ENCODE measurements at places on chromosomes 3 and 15.

DNA sequence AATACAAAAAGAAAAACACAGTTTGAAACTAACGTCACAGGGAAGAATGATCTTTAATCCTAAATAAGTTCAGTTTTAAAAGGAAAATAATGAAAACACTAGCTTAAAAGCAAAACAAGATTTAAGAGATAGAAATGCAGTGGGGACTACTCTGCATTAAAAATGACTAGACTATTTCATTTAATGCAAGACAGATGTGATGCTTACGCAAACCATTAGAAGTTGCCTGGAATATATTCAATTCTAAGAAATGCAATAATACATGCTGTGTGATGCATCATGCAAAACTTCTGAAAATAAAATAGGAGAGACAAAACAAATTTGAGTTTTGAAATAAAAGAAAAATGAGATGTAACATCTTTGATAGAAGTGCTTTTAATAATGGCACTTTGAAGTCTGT, 97.6 kb upstream of the STRIT1 start:
- DNase-seq = no peak

GRCh38 chr15:53110999-53111398, 320.9 kb upstream of the ONECUT1 start:
- no peak for DNase-seq

DNA sequence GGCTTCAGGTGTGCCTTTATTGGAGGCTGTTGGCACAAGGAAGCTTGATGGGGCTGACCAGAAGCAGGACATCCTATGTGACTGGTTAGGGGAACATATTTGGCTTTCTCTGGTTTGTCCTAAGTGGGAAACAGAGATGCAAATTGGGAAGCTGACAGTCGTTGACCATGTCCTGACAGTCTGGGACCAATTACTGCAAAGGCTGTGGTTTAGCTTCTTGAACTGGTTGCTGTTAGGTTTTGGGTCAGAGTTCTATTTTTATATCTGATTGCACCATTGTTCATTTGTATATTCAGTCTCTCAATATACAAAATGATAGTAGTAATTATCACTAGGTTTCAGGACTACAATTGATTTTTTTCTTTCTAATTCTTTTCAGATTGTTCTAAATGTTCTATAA, 36.8 kb downstream of the SNTN start:
- no peak for DNase-seq

- DNase-seq = no peak
Observed at GRCh38 chr3:117728226-117728625, 1018.6 kb downstream of the TUSC7 start.

- no peak for DNase-seq
Observed at GRCh38 chr3:46266598-46266997, 24.3 kb downstream of the CCR3 start.

DNA sequence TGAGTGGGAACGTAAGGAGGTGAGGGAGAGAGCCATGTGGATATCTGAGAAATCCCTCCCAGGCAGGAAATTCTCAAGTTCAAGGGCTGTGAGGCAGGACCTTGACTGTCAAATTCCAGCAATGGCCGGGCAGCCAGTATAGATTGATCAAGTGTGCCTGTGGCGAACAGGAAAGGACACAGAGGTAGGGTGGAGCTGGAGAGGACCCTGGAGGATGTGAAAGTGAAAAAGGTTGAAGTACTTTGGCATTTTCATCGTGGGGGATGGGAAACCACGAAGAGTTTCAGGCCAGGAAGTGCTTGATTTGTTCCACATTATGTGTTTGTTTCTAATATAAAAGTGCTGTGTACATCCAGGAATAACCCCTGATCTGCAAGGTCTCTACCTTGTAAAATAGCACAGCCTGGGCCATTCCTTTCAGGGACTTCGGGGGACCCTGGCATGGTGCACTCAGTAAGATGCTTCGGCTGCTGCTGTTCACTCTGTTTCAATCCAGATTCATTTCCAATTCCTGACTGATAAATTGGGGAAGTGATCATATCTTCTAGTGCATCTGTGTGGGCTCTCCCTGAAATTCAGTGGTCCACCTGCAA, 156.6 kb downstream of the MCTP2 start:
- DNase-seq = no peak

DNA sequence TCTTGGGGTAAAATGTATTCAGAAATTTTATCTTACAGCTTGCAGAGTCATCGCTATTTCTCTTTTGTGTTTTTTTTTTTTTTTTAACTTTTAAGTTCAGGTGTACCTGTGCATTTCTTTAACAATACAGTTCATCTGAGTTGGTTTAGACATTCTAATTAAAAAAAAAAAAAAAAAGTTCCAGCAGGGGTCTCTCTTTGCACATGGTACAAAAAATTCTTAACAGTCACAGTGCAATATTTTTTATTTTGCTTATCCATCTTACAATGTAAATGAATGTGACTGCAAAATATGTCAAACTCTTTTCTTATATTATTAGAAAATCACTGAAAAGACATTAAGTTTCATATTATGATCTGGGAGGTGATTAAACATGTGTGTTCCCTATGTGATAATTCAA, 47.5 kb upstream of the SLC9A9 start:
- no peak for DNase-seq

- no peak for DNase-seq
Observed at GRCh38 chr3:53232641-53233377, 23.0 kb downstream of the TKT start.

DNA sequence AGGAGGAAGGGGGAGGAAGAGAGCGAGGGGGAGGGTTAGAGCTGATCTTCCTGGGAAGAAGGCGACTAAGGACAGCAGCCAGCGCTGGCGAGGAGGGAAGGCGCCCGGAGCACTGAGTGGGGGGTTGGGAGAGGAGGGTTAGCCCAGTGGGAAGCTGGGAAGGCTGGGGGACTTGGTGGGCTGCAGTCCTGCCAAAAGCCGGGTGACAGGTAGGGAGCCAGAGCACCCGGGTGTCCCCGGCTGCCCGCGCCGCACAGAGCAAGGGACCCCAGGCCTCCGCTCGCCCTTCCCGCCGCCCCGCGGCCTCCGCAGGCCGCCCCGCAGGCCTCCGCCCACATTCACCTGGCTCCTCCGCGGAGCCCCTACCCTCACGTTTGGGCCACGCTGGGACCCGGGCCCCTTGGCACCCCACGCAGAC, 448 bp downstream of the SLC12A8 start:
- DNase-seq = no peak

- DNase-seq = no peak
Observed at GRCh38 chr3:43423142-43423541, 136.8 kb downstream of the SNRK start.

- no peak for DNase-seq
Observed at GRCh38 chr3:126450744-126451143, 24.9 kb downstream of the ZXDC start.

DNA sequence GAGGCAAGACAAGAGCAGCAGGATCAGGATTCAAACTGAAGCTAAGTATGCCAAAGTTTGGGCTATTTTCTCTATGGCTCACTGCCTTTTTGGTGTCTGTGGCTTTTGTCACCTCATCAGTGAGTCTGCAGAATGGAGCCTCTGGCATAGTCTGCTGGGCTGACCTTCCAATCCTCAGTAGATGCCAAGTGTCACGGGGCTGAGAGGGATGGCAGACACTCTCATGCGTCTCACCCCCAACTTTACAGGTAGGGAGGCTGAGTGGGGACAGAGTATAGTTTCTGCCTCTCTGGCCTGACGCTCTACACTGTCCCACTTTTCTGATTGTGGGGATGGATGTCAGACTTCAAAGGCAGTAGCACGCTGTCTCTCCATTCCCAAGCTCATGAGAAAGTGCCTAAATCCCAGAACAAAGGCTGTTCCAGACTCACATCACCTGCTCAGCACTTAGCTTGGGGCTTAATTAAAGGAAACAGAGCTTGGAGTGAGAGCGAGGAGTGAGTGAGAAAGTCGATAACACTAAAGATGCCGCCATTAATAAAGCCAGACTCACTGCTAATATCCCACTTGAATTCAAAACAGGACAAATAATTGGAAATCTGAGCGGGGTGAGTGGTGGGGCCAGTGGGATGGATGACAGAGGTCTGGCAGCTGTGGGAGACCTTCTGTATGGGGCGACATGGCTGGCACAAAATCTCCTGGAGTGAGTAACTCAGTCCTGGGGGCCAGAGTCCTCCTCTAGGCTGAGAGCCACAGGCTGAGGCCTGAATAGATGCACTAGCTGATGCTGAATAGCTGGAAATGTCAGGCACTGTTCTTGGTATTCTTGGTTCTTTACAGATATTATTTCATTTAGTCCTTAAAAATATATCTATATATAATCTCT, 78.4 kb upstream of the MRPS22 start:
- no peak for DNase-seq

DNA sequence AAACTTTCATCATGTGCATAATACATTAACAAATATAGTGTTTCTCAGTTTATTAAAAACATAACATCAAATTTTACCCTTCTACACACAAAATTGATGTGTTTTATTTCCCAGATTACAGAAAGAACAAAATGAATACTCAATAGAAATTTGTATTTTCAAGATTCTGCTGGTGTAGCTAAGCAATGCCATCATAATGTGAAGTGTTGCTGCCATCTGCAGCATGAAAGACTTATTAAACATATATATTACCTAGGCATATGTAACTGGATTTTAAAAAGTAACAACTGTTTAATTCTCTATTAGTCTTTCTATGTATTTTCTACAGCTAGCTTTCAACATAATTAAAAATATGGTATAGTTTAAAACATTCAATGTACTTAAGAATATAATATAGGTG, 27.5 kb downstream of the PLSCR5 start:
- no peak for DNase-seq

DNA sequence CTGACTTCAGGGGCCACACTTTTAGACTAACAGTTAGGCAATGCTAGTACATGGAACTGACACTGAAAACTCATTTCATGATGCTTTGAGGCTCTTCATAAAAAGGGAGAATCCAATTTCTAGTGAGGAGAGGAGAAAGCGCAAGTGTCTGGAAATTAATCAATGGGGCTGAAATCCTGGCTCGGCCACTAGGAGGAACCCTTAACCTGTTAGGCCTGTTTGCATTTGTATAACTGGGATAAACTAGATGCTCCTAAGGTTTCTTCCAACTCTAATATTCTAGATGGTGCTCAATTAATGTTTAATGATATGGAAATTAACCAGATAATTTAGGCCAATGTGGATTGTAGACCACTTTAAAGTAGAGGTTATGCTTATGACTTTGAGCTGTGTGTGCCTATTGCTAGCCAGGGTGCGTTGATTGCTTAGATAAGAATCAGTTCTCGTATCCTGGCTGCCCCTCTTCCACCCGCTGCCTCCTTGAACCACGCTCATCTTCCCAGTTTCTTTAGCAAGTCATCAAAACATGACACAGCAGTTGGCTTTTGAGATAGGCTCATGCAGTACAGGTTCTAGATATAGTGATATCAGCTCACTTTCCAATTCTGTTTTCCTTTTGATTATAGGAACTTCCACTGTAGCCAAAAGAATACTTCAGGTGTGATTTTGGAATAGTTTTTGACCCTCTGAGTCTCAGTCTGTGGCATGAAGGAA, 16.8 kb upstream of the CRBN start:
- DNase-seq = no peak

DNA sequence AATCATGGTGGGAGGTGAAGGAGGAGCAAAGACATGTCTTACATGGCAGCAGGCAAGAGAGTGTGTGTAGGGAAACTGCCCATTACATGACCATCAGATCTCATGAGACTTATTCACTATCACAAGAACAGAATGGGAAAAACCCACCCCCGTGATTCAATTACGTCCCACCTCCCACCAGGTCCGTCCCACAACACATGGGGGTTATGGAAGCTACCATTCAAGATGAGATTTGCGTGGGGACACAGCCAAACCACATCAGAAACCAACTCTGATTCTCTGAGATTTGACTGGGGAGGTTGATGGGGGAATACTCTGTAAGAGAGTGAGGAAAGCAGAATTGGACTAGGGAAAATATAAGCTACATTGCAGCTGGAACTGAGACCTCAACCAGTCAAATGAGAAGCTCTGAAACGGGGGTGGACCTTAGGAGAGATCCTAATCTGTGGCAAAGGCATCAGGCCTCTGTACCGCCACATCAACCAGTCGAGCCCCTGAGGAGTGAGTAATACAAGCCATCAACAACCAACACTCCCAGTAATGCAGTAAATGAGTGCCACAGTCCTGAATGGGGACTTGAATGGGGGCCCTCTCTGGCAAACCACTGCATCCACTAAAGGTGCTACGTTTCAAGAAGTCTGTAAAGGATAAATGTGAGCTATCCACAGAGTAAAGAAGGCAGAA, 207.9 kb upstream of the GADL1 start:
- DNase-seq = no peak

DNA sequence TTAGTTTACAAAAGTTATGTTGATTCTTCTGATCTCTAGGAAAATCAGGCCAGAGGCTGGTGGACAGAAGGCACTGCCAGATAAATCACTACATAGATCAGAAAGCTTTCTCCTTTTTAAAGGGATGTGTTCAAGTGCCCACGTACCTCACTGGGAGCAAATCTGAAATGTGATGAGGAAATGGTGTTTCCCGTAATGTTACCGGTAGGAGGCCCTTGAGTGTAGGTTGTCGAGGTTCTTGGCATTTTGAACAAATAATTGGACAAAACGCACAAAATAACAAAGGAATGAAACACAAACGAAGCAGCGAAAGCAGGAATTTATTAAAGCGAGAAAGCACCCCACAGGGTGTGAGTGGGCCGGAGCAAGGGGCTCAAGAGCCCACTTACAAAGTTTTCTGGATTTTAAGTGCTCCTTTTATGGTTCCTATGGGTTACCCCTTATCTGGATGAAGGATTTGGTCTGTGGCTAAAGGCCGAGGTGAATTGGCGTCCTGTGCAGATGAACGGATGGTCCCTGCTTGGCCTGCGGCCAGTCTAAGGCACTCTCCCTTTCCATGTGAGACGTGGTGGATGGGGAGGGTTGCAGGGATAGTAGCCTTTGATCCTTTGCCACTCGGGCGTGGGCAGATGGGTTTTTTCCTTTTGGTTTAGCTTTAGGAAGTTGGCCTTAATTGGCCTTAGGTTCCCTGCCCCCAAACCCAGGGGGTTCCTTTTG, 1.0 kb downstream of the SNX1 start:
- DNase-seq = no peak

DNA sequence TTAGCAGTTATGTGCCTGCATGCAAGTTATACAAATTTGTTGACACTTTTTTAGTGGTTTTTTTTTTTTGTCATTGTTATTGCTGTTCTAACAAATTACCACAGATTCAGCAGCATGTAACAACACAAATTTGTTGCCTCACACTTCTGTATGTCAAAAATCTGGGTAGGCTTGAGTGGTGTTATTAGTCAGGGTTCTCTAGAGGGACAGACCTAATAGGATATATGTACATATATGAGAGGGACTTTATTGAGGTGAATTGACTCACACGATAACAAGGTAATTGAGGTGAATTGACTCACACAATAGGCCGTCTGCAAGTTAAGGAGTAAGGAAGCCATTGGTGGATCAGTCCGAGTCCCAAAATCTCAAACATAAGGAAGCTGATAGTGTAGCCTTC, 15.0 kb upstream of the PLSCR1 start:
- no peak for DNase-seq

DNA sequence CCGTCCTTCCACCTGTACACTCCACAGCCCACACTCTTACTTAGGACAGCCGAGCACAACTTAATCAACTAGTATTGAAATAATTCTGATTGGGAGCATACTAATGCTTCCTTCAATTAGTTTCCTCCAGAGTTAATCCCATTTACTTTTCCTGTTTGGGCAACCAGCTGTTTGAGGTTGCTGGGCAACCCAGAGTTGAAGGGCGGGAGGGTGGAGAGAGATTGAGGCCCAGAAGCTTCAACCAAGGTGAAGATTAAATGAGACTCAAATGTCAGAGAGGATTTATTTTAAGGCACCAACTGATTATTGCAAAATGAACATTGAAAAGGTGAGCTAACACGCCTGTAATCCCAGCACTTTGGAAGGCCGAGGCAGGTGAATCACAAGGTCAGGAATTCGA, 428.5 kb upstream of the SEMA6D start:
- no peak for DNase-seq
